Umbilical cord (tissue), 2 donors: ENCODE measurements at places on chromosomes 12 and 14.
A peak's percentile ranks its signal among the peaks of the same experiment; 100 is the strongest.

DNA sequence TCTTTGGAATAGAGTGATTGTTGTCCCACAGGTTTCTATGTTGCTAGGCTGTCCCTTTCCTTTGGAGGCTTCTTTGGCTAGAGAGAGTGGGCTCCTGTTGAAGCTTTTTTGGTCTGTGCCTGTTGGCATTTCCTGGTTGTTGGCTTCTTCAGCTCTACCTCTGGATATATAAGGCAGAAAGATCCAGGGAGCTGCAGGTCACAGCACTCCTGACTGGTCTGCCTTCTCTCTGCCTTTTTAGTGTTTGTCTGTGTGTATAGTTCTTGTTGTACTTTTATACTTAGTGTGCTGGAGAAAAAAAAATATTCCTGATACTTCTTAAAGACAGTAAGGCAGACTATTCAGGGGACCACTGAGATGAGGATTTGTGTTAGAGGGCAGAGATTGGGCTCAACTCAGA, 202.7 kb downstream of the FBXL14 start:
- DNase-seq, result no peak

DNA sequence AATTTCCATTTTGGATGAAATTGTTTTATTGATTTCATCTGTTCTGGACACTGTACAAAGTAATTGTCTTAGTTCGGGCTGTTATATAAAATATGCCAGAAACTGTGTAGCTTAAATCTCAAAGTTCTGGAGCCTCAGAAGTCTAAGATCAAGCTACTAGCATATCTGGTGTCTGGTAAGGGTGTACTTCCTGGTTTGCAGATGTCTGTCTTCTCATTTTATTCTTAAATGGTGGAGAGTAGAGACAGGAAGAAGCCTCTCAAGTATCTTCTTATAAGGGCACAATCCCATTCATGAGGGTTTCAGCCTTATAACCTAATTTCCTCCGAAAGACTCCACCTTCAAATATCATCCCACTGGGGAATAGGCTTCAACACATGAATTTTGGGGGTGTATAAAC, 51.3 kb downstream of the MON2 start:
- no peak for DNase-seq

DNA sequence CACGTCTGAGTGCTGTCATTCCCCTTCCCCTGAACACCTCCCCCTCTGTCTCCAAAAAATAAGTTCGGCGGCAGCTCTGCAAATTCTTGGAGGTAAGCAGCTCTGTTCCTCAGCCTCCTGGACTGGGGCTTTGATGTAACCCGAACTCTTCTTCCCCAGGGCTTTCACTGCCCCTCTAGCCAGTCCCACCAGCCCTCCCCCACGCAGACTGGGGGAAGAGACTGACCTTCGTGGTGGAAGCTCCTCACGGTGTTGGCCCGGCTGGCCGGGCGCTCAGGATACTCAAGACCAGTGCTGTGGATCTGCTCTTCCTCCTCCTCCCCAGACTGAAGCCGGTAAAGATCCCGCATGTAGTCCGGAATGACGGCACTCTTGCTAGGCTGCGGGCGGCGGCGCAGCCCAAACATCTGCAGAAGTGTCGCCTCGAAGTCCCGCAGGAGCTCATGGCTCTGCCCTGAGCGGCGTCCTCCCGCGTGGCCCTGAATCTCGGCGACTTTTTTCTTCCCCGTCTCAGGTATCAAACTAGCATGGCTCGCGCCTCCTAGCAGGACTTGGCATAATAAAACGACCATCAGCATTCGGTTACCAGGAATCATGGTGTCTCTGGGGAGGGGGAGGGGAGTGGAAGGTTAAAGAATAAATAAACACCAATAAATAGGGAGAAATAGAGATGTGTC, 4.9 kb downstream of the BMP4 start:
- peak; percentile 34 for DNase-seq

- no peak for DNase-seq
These were observed 89.3 kb upstream of the NAP1L1 start for GRCh38 chr12:76173756-76174155.

- DNase-seq, result peak; percentile 47
These were observed 80.6 kb downstream of the PRICKLE1 start for GRCh38 chr12:42508913-42509460.

GRCh38 chr14:50874757-50875156, 2.9 kb downstream of the ABHD12B start:
- DNase-seq, result no peak

GRCh38 chr12:131547555-131547954, 163.3 kb upstream of the SFSWAP start:
- no peak for DNase-seq

GRCh38 chr14:73393375-73393774, 65.0 kb downstream of the NUMB start:
- no peak for DNase-seq

DNA sequence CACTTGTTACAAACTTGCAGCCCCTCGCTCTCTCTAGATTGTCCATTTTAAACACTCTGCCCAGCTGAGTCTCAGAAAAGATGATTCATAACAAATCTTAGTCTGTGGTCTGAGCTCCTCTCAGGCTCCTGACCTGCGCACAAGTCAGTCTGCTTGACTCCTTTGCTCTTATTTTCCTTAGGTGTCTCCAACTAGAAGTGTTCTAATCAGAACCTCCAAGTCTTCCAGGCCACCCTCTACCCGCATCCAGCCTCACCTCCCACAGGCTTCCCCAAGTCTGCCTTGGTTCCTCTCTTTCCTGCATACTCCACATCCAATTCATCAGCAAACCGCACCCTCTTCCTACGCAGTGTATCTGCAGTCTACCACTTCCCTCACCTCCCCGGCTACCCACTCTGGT, 42.4 kb upstream of the BDKRB2 start:
- DNase-seq, result no peak

GRCh38 chr12:91620992-91621391, 438.4 kb upstream of the DCN start:
- peak; percentile 71 for DNase-seq

DNA sequence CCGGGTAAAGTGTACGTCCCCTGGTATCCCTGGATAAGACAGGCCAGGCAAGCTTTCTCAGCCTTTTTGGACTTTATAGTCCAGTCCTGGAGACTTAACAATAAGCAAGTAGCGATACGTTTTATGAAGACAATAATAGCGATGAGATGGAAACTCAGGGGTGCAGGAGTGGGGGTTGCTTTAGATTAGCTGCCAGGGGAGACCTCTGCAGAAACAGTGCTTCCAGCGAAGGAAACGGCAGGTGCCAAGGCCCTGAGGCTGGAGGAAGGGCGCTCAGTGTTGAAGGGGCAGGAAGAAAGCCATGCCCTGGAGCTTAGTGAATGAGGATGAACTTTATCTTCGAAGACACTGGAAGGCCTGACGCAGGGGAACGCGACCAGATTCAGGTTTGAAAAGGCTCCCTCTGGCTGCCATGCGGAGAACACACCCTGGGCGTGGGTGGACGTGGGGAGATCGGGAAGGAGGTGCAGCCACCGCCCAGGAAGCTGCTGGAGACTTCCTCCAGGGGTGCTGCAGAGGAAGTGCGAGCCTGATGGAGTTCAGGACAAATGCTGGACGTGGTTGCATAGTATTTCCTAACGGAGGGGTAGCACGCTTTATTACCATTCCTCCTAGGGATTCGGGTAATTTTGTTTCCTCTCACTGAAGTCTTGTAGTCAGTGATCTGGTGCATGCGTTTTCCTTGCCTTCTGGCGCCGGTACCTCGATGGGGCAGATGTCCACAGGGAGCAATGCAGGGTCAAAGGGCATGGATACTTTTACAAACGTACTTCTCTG, 26.1 kb upstream of the UBC start:
- DNase-seq, result peak; percentile 94

DNA sequence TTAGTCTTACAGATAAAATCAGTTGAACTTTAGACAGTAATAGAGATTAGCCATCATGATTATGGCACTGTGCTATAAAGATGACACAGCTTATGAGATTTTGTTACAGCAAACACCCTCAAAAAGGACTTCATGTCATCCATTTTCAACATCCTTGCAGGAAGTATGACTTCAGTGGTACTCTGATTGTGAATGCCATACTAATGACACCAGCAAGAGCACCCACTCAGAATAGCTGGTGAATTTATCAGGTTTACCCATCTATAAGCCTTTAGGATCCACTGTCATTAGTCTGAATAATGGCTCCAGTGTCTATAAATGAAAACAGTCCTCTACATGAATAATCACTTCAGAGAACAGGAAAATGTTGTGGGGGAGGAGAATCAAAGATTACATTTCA, 615.2 kb downstream of the RPS29 start:
- peak; percentile 52 for DNase-seq

DNA sequence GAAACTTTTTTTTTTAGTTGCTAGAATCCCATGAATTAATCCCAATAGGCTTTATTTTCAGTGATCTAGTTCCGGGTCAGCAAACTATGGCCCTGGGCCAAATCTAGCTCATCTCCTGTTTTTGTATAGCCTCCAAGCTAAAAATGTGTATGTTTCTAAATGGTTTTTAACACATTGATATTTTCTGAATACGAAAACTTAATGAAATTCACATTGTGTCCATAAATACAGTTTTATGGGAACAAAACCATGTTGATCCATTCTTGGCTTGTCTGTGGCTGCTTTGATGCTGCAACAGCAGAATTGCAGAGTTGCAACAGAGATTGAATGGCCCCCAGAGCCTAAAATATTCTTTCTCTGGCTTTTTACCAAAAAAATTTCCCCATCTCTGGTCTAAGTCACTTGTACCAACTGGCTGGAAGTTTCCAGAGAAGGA, 47.5 kb downstream of the ZNF664 start:
- DNase-seq, result peak; percentile 84

DNA sequence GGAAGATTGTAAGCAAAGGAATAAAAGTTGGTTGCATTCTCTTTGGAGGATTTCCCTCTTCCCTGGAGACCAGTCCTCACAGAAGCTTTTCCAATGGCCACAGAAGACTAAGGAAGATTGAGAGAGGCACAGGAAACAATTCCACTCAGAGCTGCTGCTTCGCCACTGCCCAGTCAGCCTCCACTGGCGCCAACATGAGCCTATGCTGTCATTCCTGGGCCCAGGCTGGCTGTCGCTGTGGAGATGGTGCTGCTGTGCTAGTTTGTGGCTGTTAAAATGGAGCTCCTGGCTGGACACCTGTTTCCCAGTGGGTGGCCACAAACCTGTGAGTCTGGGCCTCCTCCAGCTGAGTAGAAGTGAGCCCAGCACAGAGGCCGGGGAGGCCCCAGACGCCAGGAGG, 6.6 kb downstream of the P2RX7 start:
- no peak for DNase-seq

- DNase-seq, result no peak
These were observed 136.6 kb upstream of the NEDD1 start for GRCh38 chr12:96770219-96771102.

- no peak for DNase-seq
These were observed 91.8 kb upstream of the RIN3 start for GRCh38 chr14:92421751-92422150.
